SJSA1 (cell line): ENCODE measurements at places on chromosomes 16 and 17.

- DNase-seq = peak; percentile 68
These were observed at the start of gene SPECC1 for GRCh38 chr17:20009302-20010098. SPECC1 (plus strand) TSS chr17:20009359; CDS start chr17:20096652, 87,293 bp downstream.

DNA sequence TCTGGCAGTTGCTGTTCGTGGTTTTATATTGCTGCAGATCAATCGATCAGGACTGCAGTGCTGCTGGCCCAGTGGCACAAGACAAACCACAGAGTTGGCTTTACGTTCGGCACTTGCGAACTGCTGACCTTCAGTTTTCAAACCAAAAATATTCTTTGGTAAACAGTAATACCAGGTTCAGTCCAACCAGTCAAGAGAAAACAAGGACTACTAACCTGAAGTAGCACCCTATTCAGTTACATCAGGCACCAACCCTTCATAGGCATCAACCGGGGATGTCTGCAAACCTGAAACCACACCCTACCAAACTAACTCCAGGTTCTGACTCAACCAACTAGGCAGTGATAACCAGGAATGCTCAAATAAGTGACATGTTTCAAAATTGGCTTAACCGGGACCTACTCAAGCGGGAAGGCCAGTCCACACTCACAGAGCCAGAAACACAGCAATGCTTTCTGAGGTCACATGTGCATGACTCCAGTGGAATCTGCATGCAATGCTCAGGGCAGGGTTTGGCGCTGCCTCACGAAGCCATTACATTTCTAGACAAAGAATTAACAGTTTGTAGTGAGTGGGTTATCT lies 91.1 kb downstream of the SMG6 start:
- DNase-seq = no peak

GRCh38 chr17:50060951-50061712 lies 5.2 kb downstream of the ITGA3 start:
- DNase-seq = peak; percentile 88

DNA sequence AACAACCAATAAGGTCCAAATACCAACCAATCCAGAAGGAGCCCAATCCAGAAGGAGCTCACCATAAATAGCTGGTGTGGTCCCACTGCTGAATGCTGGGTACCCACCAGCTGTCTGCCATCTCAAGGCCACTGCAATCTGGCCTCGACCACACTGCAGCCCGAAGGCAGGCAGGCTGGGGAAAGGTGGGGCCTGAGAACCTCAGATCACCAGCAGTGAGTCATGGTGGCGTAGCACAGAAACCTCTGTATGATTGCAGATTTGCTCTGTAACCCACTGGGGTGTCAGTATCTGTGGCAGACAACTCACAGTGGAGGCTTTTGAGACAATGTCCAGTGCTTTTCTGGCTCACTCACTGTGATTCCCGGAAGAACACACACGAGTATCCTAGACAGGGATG lies 14.7 kb upstream of the CMTR2 start:
- DNase-seq = no peak

- DNase-seq = peak; percentile 49
These were observed 395 bp downstream of the STXBP4 start for GRCh38 chr17:54968988-54969332.

GRCh38 chr17:11739351-11739750 lies 141.1 kb downstream of the DNAH9 start:
- DNase-seq = no peak

GRCh38 chr17:43881758-43882505 lies 25.4 kb downstream of the MPP2 start:
- DNase-seq = no peak

DNA sequence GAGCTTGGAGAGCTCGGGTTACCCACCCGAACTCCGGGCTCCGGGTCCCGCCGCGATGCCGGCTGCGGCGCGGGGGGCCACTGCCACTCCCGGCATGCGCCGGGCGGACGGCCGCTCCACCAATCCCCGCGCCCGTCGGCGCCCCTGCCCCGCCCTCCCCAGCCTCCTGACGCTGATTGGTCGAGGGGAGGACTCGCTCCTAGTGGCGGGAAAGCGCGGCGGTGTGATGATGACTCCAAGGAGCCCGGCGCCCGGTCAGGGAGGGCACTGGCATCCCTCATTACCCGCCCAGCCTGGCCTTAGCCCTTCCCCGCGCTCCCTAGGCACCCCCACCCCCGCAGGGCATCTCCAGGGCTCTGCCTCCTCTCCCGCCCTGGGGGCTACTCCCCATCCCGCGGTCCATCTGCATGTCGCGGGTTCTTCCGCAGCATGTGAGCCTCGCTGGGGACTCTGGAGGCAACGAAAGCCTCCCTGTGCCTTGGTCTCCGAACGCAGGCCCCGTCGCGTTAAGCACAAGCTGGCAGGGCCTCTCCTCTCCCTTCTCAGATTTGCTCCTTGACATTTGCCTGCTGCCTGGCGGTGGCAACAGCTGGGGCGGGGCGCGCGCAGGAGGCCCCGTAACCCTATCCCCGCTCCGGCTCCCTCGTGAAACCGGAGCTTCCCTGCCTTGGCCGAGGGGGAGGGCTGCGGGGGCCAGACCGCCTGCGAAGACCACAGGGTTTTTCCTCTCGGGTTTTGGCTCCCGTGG lies 1.7 kb downstream of the ATP2A1 start:
- peak; percentile 94 for DNase-seq

DNA sequence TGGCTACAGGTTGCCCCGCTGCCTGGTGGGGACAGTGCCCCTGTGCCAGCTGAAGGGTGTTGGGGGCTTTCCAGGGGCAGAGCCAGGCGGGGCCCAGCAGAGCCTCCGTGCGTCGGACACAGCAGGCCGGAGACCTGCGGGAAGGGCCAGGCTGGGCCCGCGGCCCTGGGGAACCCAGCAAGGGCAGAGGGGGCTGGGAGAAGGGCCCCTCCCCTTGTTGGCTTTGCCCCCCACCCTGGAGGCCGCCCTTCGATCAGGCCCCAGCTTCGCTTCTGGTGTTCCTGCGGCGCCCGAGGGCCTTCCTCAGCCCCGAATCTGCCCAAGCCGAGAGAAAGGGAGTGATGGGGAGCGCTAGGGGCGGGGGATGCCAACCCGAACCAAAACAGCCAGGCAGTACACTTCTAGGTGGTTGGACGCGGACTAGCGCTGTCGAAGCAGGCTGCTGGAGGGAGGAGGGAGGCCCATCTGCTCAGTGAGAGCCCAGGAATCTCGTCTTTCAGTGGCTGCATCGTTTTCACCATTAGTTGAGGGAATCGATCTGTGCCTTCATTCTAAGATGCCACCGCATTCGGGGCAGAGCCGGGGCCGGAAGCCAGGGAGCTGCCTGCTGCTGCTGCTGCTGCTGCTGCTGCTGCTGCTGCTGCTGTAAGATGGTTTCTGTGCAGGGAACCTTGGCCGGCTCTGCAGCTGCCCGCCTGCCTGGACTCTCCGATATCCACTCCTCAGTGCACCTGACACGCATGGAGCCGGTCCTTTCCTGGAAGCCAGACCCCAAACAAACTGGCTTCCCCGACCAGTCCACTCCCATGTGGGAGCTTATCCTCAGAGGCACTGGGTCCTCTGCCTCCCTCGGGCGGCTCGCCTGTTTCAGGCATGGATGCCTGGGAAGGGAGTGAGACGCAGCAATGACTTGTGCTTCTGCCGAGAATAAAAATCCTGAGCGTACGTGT lies 1.7 kb downstream of the JPH3 start:
- DNase-seq = no peak

- DNase-seq = no peak
These were observed 174.3 kb downstream of the FOXL1 start for GRCh38 chr16:86752582-86753175.

GRCh38 chr16:86508028-86508946 lies 2.0 kb upstream of the FOXF1 start:
- peak; percentile 61 for DNase-seq

DNA sequence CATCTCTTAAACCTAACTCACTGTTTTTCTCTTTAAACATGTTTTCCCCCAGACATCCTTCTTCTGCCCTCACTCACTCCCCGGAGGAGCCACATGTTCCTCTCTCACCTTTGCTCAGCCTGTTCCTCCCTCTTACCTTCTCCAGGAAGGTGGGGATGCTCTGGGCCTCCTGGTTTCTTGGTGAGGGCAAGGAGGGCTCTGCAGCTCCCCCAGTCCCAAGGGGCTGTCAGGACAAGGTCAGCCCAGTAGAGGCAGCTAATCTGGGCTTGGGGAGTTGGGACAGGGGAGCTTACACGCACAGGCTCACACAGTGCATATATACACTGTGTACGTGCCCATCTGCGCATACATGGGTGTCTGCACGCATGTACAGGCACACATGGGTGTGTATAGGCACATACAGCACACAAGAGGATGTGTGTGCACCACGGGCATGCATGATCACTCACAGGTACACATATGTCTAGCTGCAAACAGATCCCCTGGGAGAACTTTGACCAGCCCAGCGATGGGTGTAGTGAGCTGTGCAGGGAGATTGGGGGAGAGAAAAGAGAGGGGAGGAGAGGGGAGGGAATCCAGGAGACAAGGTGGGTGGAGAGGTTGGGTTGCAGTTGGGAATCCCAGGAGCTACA lies 28.6 kb upstream of the SPNS3 start:
- DNase-seq = no peak

GRCh38 chr17:40283662-40284061 lies 4.0 kb upstream of the CDC6 start:
- DNase-seq = peak; percentile 72

DNA sequence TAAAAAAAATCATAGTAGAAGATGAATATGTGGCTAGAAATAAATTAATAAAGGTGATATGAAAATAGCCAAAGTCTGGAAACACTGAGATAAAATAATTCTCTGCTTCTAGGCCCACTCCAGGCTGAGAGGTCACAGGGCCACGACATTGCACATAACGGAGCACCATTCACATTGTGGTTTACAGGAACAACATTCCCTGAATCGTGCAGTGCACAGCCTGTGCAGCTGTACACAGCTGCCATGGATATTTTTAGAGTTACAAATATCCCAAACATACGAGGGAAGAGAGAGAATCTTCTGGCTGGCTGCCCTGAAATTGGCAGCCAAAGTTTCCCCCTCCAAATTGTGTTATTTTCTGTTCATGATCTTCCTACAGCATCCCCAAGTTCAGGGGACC lies 68.8 kb downstream of the GSG1L start:
- DNase-seq = no peak

DNA sequence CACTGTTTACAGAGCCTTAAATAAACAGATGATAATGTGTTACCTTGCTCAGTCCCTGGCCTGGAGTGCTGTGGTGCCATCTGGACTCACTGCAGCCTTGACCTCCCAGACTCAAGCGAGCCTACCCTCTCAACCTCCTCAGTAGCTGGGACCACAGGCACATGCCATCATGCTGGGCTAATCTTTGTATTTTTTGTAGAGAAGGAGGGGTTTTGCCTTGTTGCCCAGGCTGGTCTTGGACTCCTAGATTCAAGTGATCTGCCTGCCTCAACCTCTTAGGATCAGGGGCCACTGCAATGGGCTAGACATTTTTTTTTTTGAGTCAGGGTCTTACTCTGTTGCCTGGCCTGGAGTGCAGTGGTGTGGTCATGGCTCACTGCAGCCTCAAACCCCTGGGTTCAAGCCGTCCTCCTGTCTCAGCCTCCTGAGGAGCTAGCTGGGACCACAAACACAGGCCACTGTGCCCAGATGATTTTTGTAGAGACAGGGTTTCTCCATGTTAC lies 5.0 kb upstream of the NAGLU start:
- no peak for DNase-seq

GRCh38 chr17:61464843-61465180 lies 12.6 kb downstream of the TBX4 start:
- no peak for DNase-seq

DNA sequence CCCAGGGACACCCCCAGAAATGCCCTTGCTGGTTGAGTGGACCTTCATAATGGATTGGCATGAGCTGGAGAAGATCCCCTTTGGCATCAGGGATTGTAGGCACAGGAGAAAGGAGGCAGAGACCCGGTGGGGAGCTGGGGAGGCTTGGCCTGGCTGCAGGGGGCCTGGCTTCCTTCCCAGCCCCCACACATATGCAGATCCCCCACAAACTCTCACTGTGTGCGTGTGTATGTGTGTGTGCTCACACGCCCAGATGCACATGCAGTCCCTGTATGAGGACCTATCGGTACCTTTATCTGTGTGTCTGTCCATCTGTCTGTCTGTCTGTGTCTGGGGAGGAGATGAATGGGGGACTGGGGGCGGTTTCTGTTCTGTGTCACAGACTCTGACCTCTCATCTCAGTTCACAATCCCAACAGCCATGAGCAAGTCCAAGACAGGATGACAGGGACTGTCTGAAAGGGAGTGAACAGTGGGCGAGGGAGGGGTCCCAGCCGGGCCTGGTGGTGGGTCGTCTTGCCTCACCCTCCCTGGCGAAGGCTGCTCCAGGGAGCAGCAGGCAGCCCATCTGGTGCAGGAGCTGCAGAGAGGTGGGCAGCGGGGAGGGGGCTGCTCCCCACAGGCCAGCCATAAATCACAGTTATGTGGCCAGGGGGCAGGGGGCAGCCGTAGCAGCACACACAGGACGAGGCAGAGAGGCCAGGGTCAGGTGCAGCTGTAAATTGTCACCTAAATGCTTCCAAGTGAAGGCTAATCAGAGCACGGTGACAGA lies 46.7 kb upstream of the LHX1 start:
- no peak for DNase-seq

- DNase-seq = no peak
These were observed 21.9 kb downstream of the MED13 start for GRCh38 chr17:62043140-62043539.

GRCh38 chr16:77662246-77662645 lies 60.1 kb upstream of the NUDT7 start:
- no peak for DNase-seq

GRCh38 chr16:4082474-4083044 lies 33.7 kb downstream of the ADCY9 start:
- DNase-seq = peak; percentile 18

DNA sequence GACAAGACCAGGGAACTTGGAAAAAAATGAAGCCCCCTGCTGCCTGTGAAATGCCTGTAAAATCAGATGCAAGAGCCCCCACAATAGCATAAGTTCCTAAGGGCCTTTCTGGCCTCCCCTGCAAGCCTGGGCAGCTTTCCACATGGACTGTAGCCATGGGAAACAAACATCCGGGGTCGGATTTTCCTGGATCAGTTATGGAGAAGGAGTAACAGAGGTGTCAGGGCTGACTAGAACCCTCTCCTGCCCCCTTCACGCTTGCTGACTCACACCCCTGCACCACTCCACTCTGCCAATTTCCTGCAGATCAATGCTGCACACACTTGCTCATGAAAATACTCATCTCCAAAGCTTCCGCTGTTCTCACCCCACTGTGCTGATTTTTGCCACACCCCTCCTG lies 258.6 kb downstream of the CBLN1 start:
- DNase-seq = no peak

DNA sequence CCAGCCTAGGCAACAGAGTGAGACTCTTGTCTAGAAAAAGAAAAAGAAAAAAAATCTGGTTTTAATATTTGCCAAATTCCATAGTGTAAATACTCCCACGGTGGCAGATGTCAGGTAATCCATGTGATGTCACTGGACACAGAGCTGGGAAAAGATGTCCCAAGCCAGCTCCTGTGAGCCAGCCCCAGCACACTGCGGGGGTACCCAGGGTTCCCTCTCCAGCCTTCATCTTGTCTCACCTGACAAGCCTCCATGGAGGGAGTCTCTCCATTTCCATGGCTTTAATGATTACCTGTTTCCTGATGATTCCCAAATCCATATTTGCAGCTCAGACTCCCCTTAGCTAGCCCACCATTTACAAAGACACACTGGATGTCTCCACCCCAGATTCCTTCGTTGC lies 4.6 kb downstream of the CD300LB start:
- no peak for DNase-seq
